ENCODE measurements at places on chromosomes 3 and 15. TPM values are rescaled to one million over a fixed set of nuclear protein-coding genes. Genes with fewer than 3 reads are reported as not detected.

REC114 gene
- total RNA-seq, result not detected

SERPINI2 gene
- not detected for total RNA-seq

SCAANT1 gene
- not detected for total RNA-seq

SNTN gene
- not detected for total RNA-seq

PLSCR2 gene
- not detected for total RNA-seq

TADA3 gene
- 32.7 TPM for total RNA-seq

ALDH1L1 gene
- total RNA-seq, result not detected

CD200R1 gene
- not detected for total RNA-seq

CCDC191 gene
- total RNA-seq, result 1.1 TPM
